ENCODE measurements at places on chromosomes 3 and 15.

- no peaks in the 10 kb centered on the region for H3K27me3 ChIP-seq
- peaks cover 31% of the 10 kb centered on the region for H3K36me3 ChIP-seq
- H3K4me3 ChIP-seq: no peak overlapping the region
- DNase-seq: peak; percentile 61
These were observed 8.0 kb downstream of the HDDC3 start for GRCh38 chr15:90924375-90924774.

GRCh38 chr3:107028086-107028485, 349.2 kb upstream of the CCDC54 start:
- no peaks in the 10 kb centered on the region for H3K4me1 ChIP-seq
- DNase-seq: no peak
- H3K27me3 ChIP-seq: no peaks in the 10 kb centered on the region
- H3K4me3 ChIP-seq: no peak overlapping the region
- no peak overlapping the region for H3K27ac ChIP-seq

GRCh38 chr3:177760803-177761202, 563.5 kb upstream of the TBL1XR1 start:
- no peaks in the 10 kb centered on the region for H3K36me3 ChIP-seq
- H3K27me3 ChIP-seq: no peaks in the 10 kb centered on the region

DNA sequence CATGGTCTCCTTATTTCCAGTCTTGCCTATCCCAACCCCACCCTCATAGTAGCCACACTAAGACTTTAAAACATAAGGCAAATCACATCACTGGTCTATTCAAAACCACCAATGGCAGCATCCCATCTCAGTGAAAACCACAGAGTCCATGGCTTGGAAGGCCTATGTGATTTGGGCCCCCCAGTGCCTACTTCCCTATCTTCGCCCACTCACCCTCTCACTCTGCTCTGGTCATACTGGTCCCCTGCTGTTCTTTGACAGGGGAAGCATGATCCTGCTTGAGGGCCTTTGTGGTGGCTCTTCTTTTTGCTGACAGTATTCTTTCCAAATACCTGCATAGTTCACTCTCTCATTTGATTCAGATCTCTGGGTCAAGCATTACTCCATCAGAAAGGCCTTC, 3.3 kb downstream of the GTF2A2 start:
- no peak overlapping the region for H3K27ac ChIP-seq
- no peak for DNase-seq
- H3K36me3 ChIP-seq: peaks cover 23% of the 10 kb centered on the region
- no peaks in the 10 kb centered on the region for H3K27me3 ChIP-seq
- H3K4me1 ChIP-seq: peaks cover 7% of the 10 kb centered on the region
- H3K4me3 ChIP-seq: no peak overlapping the region

DNA sequence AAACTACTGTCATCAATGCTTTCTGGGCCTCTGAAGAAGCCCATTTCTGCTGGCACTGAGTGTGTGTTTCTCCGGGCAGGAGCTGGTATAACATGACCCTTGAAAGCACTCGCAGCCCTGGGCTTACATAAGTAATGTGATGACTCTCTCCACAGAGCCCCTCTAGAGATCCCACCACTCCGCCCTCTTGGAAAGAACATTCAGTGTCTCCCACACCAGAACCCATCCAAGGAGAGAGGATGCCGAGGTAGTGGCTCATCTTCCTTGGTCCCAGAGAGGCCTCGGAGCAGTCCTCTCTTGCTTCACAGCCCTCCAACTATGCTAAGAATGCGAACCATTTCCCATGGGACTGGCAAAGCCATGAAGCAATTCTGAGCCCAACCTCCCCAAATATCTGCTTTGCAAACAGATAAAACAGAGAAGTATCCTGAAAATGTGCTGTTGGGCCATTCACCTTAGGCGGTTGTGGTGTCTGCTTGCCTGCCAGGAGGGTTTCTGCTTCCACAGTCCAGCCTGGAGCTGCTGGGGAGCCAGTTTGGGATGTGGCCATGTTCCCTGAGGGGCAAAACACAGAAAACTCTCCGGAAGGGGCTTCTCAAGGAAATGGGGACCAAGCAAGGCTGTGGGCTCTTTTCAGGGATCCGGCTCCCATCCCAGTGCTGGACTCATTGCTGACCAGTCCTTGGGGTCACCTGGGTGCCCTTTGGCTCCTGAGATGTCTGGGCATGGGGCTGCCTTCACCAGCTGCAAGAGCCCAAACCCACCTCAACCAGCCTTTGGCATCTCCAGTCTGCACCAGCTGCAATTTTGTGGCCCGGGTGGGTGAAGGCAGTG, 47.3 kb downstream of the AMOTL2 start:
- no peak for DNase-seq
- H3K4me1 ChIP-seq: no peaks in the 10 kb centered on the region
- no peak overlapping the region for H3K27ac ChIP-seq
- H3K36me3 ChIP-seq: no peaks in the 10 kb centered on the region
- H3K4me3 ChIP-seq: no peak overlapping the region

Measured in activated CD4-positive, alpha-beta memory T cell treated with anti-CD3 and anti-CD28 coated beads for 36 hours (primary cell).